Esophagus squamous epithelium (tissue), 5 donors: ENCODE measurements at places on chromosomes 13 and 19.

GRCh38 chr13:43558939-43559338 lies 227.8 kb downstream of the ENOX1 start:
- DNase-seq, result no peak

DNA sequence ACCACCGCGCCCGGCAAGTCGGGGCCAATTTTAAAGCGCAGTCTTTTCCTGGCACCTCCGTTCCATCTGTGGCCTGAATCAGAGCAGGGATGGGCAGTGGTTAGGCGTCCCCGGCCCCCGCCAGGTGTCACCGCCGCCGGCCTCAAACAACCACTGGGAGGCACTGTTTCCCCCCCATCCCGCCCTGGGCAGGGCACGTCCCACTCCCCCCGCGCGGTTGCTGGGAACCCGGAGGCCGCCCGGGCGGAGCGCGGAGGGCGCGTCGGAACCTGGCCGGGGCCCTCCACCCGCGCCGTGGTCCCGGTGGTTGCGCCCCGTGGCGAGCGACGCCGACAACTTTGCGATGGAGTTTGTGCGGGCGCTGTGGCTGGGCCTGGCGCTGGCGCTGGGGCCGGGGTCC lies at the start of gene GRIN3B:
Gene GRIN3B (plus strand): TSS at position 325 of the 400 bp plus-strand sequence. CDS start 19 bp downstream, at position 344.
- no peak for DNase-seq

GRCh38 chr13:64753233-64754000 lies 2476.7 kb downstream of the PCDH9 start:
- DNase-seq, result no peak

DNA sequence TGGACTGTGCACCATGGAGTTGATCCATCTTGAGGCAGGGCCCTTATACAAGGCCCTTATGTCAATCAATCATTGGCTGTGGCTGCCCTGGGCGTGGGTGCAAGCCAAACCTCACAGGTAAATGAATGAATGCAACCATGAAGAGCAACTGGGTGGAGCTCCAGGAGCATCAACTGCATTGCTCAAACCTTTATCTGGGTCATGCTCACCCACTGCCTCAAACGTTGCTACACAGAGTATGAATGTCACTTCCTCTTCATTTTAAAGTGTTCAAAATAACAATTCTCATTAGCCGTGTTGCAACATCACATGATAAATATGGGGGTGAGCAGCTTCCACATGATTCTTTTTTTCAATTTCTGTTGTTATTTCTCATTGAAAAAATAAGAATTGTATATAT lies 6.4 kb upstream of the ZNF333 start:
- no peak for DNase-seq

- no peak for DNase-seq
Measured at GRCh38 chr19:43499042-43499441, 5.5 kb downstream of the PHLDB3 start.
